ENCODE measurements at places on chromosomes 4 and X.

DNA sequence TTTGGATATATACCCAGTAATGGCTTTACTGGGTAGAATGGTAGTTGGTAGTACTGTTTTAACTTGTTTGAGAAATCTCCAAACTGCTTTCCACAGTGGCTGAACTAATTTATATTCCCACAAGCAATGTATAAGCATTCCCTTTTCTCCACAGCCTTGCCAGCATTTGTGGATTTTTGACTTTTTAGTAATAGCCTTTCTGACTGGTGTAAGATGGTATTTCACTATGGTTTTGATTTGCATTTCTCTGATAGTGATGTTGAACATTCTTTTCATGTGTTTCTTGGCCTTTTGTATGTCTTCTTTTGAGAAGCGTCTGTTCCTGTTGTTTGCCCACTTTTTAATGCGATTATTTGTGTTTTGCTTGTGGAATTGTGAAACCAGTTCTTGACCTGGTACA lies 290.5 kb downstream of the BMPR1B start:
- DNase-seq: no peak

DNA sequence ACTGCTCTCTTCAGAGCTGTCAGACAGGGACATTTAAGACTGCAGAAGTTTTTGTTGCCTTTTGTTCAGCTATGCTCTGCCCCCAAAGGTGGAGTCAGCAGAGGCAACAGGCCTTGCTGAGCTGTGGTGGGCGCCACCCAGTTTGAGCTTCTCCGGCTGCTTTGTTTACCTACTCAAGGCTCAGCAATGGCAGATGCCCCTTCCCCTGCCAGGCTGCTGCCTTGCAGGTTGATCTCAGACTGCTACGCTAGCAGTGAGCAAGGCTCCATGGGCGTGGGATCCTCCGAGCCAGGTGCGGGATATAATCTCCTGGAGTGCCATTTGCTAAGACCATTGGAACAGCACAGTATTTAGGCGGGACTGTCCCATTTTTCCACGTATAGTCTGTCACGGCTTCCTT lies 371.4 kb upstream of the AMOT start:
- DNase-seq: no peak

DNA sequence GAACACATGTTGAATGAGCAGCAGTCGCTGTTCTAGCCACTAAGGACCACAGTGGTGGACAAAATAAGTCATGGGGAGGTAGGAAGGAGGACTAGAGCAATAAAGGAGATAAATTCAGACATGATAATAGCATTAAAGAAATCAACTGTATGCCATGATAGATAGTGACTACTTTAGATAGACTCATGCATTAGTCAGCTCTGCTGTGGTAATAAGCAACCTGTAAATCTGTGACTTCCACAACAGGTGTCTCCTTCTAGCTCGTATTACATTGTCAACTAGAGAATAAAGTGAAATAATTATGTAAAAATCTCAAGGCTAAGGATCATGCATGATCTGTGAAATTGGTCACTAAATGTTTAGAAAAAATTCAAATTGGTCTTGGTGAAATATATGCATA lies 77.9 kb downstream of the WWC2 start:
- no peak for DNase-seq

GRCh38 chr4:73917081-73917501 lies 47.9 kb downstream of the CXCL1 start:
- DNase-seq: peak; percentile 97

DNA sequence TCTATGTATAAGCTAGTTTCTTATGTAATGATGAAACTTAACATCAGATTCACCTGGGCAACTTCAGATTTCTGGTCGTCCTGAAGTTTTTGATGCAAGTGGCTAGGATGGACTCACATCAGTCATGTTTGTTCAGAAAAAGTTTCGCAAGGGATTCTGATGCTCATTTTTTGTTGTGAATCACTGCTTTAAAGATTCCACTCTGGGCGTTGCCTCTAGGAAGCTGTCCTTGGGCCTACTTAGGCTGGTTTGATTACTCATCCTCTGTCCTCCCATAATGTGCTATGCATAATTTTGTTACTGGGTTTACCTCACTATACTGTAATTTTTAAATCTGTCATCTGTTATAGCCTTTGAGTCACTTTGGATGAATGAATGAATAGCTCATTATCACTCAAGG lies 30.8 kb downstream of the HERC3 start:
- DNase-seq: peak; percentile 87

DNA sequence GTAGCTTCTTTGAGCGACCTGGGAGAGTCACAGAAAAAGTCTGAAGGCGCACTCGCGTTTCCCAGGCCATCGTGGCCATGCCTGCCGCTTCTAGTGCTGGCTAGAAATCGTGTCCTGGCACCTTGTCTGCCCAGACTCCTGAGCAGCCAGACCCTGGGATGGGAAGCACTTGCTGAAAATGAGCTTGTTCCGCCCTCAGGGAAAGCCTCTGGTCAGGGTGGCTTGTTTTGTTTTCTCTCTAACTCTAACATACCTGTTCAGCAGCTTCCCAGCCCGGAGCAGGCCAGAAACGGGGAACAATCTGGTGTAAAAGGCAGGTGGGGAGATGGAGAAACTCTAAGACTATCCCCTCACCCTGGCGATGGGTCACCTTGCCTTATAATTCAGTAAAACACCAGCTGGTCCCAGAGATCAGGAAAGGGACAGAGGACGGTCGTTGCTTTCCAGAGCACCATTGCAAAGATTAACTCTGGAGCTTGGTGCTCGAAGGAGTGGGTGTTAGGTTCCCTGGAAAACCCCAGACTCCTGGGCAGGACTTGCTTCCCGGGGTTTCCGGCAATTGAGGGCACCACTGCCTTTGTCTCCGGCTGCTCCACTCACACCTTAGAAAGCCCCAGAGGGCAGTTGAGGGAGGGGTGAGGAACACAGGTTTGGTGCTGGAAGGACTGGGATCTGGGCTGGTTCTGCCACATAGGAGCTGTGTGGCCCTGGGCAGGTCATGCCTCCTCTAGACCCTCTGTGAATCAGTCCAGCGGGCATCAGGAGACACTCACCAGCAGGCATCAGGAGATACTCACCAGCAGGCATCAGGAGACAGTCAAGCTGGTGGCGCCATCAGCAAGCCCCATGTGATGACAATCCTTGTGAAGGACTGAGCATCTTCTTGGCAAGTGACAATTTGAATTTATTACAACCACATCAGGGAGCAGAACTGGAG lies 4.5 kb upstream of the SH3TC1 start:
- DNase-seq: no peak

GRCh38 chr4:20289782-20290181 lies 38.1 kb downstream of the SLIT2 start:
- DNase-seq: no peak

DNA sequence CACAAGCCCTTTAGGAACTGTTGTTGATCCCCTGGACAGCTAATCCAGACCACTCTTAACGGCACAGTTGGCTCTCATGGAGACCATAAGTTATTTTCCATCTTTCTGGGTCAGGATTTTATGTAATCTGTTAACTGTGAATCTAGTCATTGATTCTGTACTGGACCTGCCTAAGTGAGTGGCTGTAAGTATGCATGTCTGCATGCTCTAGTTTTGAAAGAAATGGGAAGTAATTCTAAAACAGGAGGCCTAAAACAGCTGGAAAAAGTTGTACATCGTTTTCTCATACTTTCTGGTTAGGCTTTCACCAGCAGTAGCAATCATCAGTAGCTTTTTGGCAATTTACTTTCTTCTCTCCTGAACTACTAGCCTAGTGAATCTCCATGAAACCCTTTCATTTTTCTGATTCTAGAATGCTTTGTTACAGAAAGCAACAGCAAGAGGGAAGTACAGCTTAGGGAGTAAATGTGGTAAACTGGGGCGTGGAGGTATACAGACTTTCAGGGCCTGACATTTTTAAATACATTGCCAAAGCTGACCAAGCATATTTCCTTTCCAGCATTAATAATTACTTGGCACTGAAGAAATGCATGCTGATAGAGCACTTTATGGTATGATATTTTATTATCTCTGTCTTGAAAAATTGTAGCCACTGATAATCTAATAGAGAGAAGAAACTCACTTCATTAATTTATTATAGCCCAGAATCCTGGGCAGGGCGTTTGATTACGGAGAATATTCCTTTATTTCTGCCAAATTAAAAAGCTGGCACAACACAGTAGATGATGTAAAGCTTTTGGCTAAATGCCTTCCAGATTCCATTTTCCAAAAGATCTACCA lies 202.7 kb downstream of the BANK1 start:
- DNase-seq: no peak

DNA sequence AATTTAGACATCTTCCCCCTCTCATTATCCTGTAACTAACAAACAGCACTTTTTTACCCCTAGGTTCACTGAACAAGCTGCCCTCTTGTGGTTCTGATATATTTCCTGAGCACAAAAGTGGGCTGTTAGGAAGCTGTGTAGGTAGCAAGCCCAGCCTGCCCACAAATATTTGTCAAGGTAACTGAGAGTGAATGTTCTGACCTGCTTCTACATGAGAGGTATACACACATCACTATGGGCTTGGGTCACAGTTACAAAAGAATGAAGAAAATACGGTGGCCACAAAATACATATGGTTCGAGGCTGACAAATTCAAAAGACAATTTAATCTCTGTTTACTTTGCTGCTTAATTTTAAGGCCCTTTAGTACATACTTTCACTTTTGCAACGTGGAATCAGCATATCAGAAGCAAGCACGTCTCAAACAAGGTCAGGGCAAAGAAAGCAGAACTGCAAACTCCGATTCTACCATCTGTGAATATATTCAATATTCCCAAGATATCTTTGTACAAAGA lies 78.7 kb downstream of the RBM47 start:
- peak; percentile 28 for DNase-seq

DNA sequence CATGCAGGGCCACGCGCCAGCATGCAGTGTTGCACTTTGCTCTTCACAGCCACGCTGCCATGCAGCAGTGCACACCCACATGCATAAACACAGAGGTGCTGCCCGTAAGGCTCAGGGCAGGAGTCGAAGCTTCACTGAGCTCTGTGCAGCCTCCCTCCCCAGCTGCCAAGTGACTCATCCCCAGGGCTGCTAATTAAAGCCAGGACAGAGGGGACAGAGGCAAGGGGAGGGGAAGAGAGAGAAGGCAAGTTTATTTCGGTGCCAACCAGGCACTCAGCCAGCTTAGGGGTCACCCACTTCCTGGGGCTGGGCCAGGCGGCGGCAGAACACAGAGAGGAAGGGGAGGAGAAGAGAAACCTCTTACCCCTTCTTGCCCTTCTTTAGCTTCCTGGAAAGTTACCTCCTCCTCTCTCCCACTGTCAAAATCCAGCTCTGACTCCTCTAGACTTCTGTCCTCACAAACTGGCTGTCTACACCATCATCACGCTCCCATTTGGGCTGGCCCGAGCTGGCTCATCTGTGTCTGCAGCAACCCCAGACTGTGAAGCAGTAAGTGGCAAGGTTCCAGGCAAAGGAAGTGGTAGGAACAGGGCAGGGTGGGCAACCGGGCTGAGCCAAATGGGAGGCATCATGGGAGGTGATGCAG lies 6.2 kb upstream of the IQSEC2 start:
- DNase-seq: peak; percentile 73

- DNase-seq: no peak
Measured at GRCh38 chr4:168825975-168826374, 184.1 kb downstream of the CBR4 start.

GRCh38 chr4:102614801-102615200 lies 113.6 kb downstream of the NFKB1 start:
- no peak for DNase-seq

GRCh38 chr4:100289946-100290345 lies 99.7 kb upstream of the DDIT4L start:
- DNase-seq: no peak

GRCh38 chr4:2689825-2690700 lies 66.1 kb downstream of the TNIP2 start:
- no peak for DNase-seq

- DNase-seq: no peak
Measured at GRCh38 chr4:8473198-8473919, 32.8 kb downstream of the TRMT44 start.
